ENCODE measurements at places on chromosomes 3 and 15.

DNA sequence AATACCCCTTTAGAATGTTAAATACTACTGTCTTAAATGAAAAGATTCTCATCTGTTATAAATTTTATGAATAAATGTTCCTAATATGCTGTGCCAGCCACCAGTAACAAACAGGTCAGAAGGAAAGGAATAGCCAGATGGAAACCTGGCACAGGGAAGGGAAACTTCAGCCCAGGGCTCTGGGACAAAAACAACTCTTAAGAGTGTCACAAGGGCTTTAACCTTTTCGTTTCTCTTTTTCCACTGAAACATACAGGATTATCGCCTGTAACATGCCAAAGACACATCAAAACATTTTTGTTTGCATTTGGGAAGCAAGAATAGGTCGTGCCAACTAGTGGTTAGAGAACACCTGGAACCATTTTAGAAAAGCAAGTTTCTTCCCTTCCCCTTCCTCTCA lies 109.0 kb upstream of the NEDD4 start:
- DNase-seq, result no peak

- DNase-seq, result no peak
Observed at GRCh38 chr15:78880242-78880533, 7.5 kb downstream of the MORF4L1 start.

DNA sequence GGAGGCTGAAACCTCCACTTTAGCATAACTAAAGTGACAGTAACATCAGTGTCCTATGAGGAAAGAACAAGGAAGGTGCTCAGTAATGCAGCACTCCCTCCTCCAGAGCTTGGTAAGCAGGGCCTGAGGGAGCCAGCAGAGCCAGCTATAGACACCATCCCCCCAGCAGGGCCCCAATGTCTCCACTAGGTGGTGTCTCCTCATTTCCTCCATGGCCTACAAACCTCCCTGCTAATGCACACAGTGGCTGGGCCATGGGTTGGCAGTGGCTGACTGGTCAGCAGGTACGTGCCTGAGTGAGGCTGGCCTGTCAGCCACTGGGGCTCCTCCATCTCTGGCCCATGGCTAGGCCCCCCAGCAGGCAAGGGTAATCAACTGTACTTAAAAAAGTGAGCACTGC lies 13.6 kb downstream of the MRPS25 start:
- DNase-seq, result no peak

DNA sequence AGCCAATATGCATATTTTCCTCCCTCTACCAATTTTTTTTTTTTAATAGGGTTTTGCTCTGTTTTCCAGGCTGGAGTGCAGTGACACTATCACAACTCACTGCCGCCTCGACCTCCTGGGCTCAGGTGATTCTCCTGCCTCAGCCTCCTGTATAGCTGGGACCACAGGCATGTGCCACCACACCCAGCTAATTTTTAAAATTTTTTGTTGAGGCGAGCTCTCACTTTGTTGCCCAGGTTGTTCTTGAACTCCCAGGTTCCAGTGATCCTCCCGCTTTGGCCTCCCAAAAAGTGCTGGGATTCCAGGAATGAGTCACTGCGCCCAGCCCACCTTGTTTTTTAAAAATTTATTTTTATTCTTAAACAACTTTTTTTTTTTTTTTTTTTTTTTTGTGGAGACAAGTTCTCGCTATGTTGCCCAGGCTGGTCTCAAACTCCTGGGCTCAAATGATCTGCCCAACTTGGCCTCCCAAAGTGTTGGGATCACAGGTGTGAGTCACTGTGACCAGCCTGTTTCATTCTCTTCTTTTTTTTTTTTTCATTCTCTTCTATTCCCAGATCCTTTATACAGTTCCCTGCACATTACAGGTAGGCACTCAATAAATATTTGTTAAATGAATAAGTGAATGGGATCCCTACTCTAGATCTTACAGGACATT lies 40.5 kb upstream of the PIK3CB start:
- no peak for DNase-seq

Data from NCI-H1436 treated with DMSO at 0.1 percent for 48 hours (cell line).